ENCODE measurements at places on chromosomes 13 and 19. TPM values are rescaled to one million over a fixed set of nuclear protein-coding genes. Genes with fewer than 3 reads are reported as not detected.

GRCh38 chr13:44331912-44332851 lies 41.4 kb upstream of the SERP2 start:
- no peak overlapping the region for H3K4me3 ChIP-seq
- H3K27ac ChIP-seq, result no peak overlapping the region
- no peaks in the 10 kb centered on the region for H3K27me3 ChIP-seq
- H3K36me3 ChIP-seq, result no peaks in the 10 kb centered on the region
- peaks cover 8% of the 10 kb centered on the region for H3K4me1 ChIP-seq
- DNase-seq, result no peak

The MCF2L gene
- 69.7 TPM for total RNA-seq

DNA sequence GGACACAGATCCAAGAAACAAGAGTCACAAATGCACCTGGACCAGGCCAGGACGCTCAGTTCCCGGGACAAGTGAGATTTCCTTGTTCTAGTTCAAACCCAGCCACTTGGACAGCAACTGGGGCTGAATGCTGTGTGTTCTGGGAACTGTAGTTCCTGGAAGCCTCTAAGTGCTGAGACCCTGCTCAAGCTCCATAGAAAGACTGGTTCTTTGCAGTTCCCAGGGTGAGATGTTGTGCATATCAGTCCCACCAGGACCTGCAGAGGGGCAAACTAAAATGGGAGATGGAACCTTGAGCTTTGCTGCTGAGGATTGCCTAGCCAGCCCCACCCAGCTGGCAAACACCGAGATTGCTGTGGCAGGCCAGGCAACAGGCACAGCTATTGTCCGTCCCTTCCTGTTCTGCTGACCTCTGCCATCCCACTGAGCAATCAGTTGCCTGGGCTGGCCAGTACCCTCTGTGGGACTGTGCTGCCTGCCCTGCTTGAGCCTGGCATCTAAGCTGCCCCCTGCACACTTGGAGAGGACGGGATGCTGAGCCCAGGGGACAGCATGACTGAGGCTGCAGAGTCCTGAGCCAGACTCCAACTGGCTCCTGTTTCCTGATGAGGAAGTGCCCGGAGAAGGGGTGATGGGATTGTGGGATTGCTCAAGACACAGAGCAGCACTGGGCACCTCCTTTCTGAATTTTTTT lies 1.4 kb upstream of the GIPC1 start:
- H3K4me1 ChIP-seq, result peaks cover 31% of the 10 kb centered on the region
- peak; percentile 71 for DNase-seq
- no peak overlapping the region for H3K4me3 ChIP-seq
- H3K36me3 ChIP-seq, result no peaks in the 10 kb centered on the region
- H3K27ac ChIP-seq, result peak overlapping the region; percentile 80

The PEX11G gene
- 3.6 TPM for total RNA-seq

GRCh38 chr13:110194451-110194850 lies 112.5 kb downstream of the COL4A1 start:
- peaks cover 60% of the 10 kb centered on the region for H3K36me3 ChIP-seq
- H3K4me3 ChIP-seq, result no peak overlapping the region
- DNase-seq, result no peak
- no peak overlapping the region for H3K27ac ChIP-seq
- no peaks in the 10 kb centered on the region for H3K4me1 ChIP-seq

- H3K27ac ChIP-seq, result peak overlapping the region; percentile 83
- peaks cover 70% of the 10 kb centered on the region for H3K4me1 ChIP-seq
- H3K4me3 ChIP-seq, result no peak overlapping the region
- H3K27me3 ChIP-seq, result peaks cover 7% of the 10 kb centered on the region
- DNase-seq, result no peak
Measured at GRCh38 chr19:13006431-13007281, 11.4 kb downstream of the NFIX start.

GRCh38 chr19:30403203-30403985 lies 31.2 kb downstream of the ZNF536 start:
- no peak for DNase-seq
- H3K36me3 ChIP-seq, result no peaks in the 10 kb centered on the region
- H3K27me3 ChIP-seq, result no peaks in the 10 kb centered on the region
- no peak overlapping the region for H3K27ac ChIP-seq
- H3K4me3 ChIP-seq, result no peak overlapping the region

GRCh38 chr13:101053301-101054093 lies 362.8 kb downstream of the NALCN start:
- H3K36me3 ChIP-seq, result no peaks in the 10 kb centered on the region
- H3K4me1 ChIP-seq, result no peaks in the 10 kb centered on the region
- no peaks in the 10 kb centered on the region for H3K27me3 ChIP-seq
- H3K4me3 ChIP-seq, result no peak overlapping the region

- H3K27ac ChIP-seq, result no peak overlapping the region
- no peaks in the 10 kb centered on the region for H3K27me3 ChIP-seq
- DNase-seq, result no peak
- H3K36me3 ChIP-seq, result peaks cover 5% of the 10 kb centered on the region
- H3K4me1 ChIP-seq, result no peaks in the 10 kb centered on the region
Measured at GRCh38 chr13:91360246-91360751, 12.8 kb downstream of the MIR17HG start.

DNA sequence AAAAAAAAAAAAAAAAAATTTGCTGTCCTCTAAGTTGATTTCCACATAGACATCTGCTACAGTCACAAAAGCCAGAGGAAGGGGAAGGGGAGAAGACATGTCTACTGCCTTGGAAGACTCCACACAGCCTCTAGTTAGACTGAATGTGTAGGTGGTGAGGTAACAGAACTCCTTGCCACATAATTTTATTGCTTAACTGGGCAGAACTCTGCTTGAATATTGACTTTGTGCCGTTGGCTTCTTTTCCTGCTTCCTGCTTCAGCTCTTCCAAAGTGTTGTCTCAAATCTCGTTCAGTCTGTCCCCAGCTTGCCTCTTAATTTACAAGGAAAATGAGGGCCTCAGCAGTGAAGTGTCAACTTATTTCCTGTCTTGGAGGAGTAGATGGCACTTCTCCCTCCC lies 37.1 kb downstream of the ESD start:
- H3K27ac ChIP-seq, result peak overlapping the region; percentile 36
- DNase-seq, result no peak
- H3K36me3 ChIP-seq, result no peaks in the 10 kb centered on the region
- H3K4me3 ChIP-seq, result no peak overlapping the region
- H3K27me3 ChIP-seq, result no peaks in the 10 kb centered on the region

The USPL1 gene
- total RNA-seq, result 13.1 TPM

DNA sequence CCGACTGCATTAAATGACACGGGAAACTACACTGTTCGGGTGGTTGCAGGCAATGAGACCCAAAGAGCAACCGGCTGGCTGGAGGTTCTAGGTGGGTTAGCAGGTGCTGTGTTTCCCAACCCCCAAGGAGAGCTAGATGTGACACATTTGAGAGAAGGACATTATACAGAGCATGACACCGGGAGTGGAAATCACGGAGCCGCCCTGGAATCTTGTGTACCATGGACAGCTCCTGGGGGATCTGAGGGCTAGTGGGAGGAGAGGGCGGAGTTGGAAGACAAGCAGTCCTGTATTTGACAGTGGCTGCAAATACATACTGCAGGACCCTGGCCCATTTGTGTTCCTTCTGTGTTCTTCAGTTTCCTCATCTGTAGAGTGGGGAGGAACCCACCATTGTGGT lies 2.3 kb downstream of the CEACAM18 start:
- no peaks in the 10 kb centered on the region for H3K36me3 ChIP-seq
- peaks cover 7% of the 10 kb centered on the region for H3K27me3 ChIP-seq
- DNase-seq, result no peak
- H3K27ac ChIP-seq, result no peak overlapping the region
- H3K4me3 ChIP-seq, result no peak overlapping the region

- no peak overlapping the region for H3K27ac ChIP-seq
- peaks cover 5% of the 10 kb centered on the region for H3K27me3 ChIP-seq
- H3K4me3 ChIP-seq, result no peak overlapping the region
- DNase-seq, result no peak
- H3K36me3 ChIP-seq, result no peaks in the 10 kb centered on the region
Measured at GRCh38 chr19:15631817-15632216, 8.9 kb upstream of the CYP4F3 start.

- no peak overlapping the region for H3K4me3 ChIP-seq
- no peak for DNase-seq
- no peaks in the 10 kb centered on the region for H3K4me1 ChIP-seq
- H3K36me3 ChIP-seq, result no peaks in the 10 kb centered on the region
- H3K27me3 ChIP-seq, result no peaks in the 10 kb centered on the region
Measured at GRCh38 chr13:44044547-44045179, 165.0 kb downstream of the LACC1 start.

GRCh38 chr19:30718707-30719106 lies 346.5 kb downstream of the ZNF536 start:
- H3K36me3 ChIP-seq, result no peaks in the 10 kb centered on the region
- peak overlapping the region; percentile 74 for H3K27ac ChIP-seq
- DNase-seq, result no peak
- H3K27me3 ChIP-seq, result no peaks in the 10 kb centered on the region
- peak overlapping the region; percentile 65 for H3K4me3 ChIP-seq

DNA sequence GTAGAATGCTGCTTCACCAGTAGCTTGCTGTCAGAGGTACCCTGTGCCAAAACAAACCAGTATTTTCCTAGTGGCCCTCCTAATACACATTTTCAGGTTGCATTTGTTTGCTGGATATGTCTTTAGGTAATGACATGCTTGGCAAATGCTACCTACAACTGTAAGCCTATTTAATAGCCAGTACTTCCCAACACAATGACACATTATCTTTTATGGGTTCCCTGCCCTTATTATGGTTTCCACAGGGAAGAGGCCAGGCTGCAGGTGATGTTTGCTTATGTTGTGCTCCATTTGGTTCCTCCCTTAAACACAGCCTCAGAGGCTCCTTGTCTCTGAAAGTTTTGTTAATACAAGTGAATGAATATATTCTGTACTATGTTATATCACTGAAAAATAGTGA lies 24.7 kb downstream of the FRY start:
- no peak overlapping the region for H3K4me3 ChIP-seq
- H3K27me3 ChIP-seq, result no peaks in the 10 kb centered on the region
- no peak overlapping the region for H3K27ac ChIP-seq
- no peaks in the 10 kb centered on the region for H3K36me3 ChIP-seq
- H3K4me1 ChIP-seq, result no peaks in the 10 kb centered on the region

DNA sequence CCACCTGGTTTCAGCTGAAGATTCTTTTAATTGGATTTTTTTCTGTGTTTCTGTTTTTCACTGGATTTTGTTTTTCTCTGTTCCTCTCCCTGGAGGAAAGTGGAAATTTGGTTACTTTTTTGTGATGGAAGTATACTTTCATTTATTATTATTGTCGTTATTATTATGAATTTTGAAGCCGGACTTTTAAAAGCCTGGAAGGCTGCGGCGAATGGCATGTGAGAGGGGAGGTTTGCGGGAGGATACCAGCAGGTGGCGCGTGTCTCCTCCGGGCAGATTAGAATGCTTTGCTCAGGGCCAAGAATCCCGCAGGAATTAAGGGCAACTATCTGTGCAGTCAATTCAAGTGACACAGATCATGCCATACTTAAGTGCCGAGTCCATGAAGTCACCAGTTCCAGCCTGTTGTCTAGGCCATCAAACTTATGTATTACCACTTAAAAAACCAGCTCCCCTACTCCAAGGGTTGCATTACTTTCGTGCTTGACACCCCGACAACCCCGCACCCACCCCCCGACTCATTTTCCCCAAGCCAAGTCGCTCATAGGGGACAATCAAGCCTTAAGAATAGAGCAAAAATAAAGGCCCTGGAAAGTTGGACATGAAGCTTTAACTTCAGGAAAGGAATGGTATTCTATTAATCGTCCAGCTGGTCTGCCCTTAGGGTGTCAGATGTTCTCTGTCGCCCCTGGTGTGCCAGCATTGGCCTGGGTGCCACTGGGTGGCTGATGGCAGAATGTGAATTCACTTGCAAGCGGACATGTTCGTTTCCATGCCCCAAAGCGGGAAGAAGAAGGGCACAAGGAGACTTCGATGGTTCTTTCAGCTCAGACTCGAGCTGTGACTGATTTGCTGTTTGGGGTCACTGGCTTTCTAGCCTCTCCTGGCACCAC lies 1.3 kb upstream of the LRCH1 start:
- peak overlapping the region; percentile 98 for H3K4me3 ChIP-seq
- no peaks in the 10 kb centered on the region for H3K27me3 ChIP-seq
- H3K36me3 ChIP-seq, result no peaks in the 10 kb centered on the region
- DNase-seq, result peak; percentile 89
- no peak overlapping the region for H3K27ac ChIP-seq
- H3K4me1 ChIP-seq, result peaks cover 15% of the 10 kb centered on the region

GRCh38 chr19:32287086-32287485 lies 58.3 kb upstream of the ZNF507 start:
- no peak overlapping the region for H3K27ac ChIP-seq
- no peaks in the 10 kb centered on the region for H3K36me3 ChIP-seq
- H3K4me1 ChIP-seq, result peaks cover 3% of the 10 kb centered on the region
- DNase-seq, result no peak
- H3K4me3 ChIP-seq, result no peak overlapping the region
- H3K27me3 ChIP-seq, result no peaks in the 10 kb centered on the region

DNA sequence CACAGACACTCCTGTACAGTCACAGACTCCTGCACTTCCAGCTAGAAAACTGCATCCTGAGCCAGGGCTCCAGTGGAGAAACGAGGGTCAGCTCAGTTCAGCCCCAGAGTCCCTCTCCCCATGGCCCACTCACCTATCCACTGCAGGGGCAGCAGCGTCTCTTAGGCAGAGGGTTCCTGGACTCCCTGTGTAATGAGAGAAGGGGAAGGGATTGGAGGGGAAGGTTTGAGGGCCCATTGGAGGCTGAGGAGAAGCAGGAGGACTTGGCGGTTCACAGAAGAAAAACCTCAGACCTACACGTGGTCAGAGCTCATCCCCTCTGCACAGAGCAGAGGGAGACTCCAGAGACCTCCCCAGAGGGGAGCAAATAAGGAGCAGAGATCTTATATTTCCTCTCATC lies 9.2 kb upstream of the CEACAM18 start:
- H3K36me3 ChIP-seq, result no peaks in the 10 kb centered on the region
- no peak for DNase-seq
- peaks cover 26% of the 10 kb centered on the region for H3K27me3 ChIP-seq
- H3K27ac ChIP-seq, result no peak overlapping the region

DNA sequence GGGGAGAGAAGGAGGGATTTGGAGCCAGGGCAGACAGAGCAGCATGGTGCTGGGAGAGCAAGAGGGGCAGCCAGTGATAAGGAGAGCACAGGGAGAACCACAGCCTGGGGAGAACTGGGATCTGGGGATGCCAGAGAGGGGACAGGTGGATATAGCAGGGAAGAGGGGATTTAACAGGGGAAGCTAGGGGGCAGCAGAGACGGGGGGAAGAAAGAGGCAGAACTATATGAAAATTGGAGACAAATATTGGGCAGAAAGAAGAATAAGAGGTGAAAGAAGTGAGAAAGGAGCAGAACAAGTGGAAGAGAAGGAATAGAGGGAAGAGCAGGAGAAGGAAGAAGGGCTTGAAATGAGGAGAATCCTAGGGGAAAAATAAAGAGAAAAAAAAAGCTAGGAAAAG lies 6.5 kb upstream of the ZNF528 start:
- no peak for DNase-seq
- H3K27ac ChIP-seq, result no peak overlapping the region
- H3K4me1 ChIP-seq, result no peaks in the 10 kb centered on the region
- no peaks in the 10 kb centered on the region for H3K36me3 ChIP-seq
- no peaks in the 10 kb centered on the region for H3K27me3 ChIP-seq

The ENOX1 gene
- total RNA-seq, result 0.69 TPM

DNA sequence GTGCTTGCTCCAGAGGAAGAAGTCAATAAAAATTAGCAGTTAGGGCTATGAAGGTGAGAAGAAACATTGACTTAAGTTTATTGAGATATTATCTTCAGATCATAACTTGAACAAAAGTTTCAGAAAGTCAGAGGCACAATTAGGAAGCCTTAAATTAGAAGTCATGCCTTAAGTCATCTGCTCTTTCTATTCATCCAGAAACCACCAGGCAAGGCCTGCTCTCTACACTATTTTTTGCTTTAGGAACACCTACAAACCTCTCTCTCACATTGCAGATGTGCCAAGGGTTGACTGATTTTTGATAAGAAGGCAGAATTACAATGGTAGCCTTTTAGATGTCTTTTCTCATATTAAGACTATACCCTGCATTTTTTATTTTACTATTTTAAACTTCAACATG lies 268.7 kb downstream of the SPRY2 start:
- H3K36me3 ChIP-seq, result no peaks in the 10 kb centered on the region
- no peaks in the 10 kb centered on the region for H3K27me3 ChIP-seq
- no peak overlapping the region for H3K4me3 ChIP-seq
- no peak for DNase-seq

The FAM187B gene
- not detected for total RNA-seq

The ERICH6B gene
- not detected for total RNA-seq

All from upper lobe of right lung (tissue), 1 donor.